ENCODE measurements at places on chromosomes 2 and 18.

DNA sequence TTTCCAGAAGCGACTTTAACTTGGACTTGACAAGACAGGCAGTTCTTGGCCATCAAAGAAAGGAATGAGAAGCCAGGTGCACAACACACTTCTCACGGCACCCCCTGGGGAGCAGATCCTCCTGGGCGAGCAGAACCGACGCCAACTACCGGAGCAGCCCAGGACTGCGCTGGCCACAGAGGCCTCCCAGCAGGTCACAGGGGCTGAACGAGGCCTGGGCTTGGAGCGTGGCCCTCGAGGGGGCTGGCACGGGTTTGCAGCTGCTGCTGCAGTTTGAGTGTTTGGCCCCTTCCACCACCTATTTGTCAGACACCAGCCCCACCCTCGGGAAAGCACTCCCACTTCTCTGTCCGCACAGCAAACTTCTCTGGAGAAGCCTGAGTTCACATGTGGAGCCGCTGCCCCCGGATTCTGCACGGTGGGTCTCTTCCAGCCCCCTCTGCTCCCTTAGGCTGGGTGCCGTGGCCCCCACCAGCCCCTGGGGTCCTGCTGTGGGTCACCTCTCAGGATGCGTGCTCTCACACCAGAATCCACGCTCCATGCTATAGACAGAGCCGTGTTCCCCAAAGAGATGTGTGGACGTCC is 306.7 kb upstream of the SALL3 start:
- DNase-seq = no peak

GRCh38 chr2:176553685-176554100 is 284.5 kb downstream of the MTX2 start:
- peak; percentile 1 for DNase-seq

- DNase-seq = no peak
These were observed 8.9 kb upstream of the CHRNA1 start for GRCh38 chr2:174773215-174773614.

DNA sequence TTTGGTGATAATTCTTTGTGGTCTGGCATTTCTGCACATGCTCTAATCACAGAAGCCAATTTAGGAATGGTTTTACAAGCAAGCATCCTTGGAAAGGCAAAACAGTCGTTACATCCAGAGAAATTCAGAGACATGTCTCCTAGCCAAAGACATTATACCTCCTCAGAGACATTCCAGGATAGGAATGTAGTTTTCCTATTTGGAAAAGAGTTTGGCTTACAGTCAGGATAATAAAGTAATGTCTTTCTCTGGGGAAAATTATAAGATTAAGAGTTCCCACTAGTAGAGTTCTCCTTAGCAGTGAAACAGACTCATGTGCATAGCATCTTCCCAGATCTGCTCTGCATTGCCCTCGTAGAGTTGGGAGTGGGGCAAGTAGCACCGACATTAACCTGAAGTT is 753.6 kb upstream of the TMEFF2 start:
- no peak for DNase-seq

DNA sequence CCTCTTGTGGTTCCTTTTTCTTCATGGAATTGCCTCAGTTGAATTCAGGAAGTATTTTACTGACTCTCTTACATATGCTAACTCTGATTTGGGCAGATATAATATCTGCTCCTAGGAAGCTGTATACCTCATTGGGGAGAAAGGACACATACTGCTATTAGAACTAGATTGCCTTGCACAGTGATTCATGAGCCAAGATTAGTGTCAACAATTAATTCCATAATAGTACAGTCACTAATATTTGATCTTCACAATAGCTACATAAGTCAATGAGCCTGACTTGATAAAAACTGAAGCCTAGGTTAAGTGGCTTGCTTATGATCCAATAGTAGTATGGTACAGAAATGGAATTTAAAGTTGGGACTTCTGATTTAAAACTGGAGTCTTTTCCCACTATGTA is 127.6 kb downstream of the ETAA1 start:
- no peak for DNase-seq

DNA sequence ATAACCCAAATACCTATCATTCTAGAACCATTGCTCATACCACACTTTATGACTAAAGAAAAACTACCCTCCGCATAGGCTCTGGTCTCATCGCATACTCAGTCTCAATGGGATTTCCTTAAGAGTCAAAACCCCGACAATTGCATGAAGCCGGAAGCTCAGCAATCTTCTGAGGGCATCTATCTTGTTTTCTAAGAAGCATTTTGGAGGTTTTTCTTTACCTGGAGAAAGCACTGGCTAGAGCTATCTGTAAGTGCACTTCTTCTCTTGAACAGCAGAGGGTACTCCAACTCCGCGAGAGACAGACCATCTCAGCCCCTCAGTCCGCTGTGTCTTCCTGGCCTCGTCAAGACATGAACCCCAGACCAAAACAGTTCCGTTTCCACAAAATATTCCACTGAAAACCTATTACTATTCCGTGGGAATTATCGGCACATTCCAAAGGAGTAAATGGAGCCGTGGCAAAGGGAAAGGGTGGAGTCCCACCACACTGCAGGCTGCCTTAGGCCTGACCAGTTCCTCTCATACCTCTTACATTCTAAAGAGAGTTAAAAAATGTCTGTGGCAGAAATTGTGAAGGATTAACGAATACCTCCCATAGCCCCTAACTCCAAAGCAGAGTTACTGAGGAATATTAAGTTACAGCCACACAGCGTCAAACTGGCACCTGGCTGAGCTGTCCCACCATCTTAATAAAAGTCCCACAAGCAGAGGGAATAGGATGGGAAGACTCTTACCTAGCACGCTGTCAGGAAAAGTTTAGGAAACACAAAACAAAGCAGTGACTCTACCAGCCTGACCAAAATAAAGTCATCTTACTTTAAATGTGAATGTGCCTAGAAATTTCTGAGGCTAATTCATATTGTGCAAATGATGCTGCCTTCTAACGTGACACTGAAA is 325.6 kb upstream of the VRK2 start:
- no peak for DNase-seq

GRCh38 chr2:188529710-188530109 is 238.0 kb downstream of the GULP1 start:
- no peak for DNase-seq

DNA sequence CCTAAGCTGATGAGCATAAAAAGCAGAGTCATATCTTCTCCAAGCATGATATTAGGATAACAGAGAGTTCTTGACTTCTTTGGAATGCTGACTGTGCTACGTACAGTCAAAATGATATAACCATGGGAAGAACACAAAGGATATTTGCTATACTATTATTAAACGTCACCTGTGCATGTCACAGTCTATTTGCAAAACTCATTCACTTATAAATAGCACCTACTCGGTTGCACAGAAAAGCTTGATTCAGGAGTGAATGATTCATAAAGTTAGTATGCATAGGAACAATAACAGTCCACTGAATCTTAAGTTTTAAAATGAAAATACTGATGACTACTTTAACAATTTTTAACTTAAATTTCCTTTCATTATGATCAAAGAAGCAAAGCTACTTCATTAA is 83.3 kb downstream of the SP3 start:
- DNase-seq = no peak

Data from T-helper 9 cell (primary cell).